Neuronal stem cell (in vitro differentiated cells): ENCODE measurements at places on chromosomes 2 and 18.

GRCh38 chr2:207944334-207944733 is 81.0 kb downstream of the PLEKHM3 start:
- no peak for DNase-seq

DNA sequence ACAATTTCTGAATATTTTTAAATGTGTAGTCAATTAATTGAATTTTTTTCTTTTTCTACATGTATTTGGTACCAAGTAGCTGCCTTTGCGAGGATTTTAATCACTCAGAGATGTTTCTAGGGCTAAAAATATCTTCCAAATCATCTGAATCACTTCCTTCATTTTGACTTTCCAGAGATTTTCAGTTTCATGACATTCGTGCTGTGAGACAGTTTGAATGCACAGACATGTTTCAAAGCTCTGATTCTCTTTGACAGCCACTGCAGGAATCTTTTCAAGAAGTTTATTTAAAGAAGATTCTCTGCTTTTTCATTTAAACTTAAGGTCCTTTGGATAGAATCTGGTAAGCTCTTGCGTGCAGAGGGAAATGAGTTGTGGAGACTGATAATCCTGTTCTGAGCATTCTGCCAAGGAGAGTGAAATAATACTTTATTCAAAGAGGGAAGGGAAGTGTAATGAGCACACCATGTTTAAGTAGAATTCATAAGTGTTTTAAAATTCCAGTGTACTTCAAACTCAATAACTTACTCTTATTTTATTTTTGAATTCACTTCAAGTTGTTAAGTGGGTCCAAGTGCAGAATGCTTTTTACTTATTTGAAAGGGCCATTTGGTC is 9.7 kb downstream of the CYBRD1 start:
- no peak for DNase-seq

GRCh38 chr2:220078439-220078838 is 451.0 kb downstream of the SLC4A3 start:
- no peak for DNase-seq

- DNase-seq, result no peak
Measured at GRCh38 chr2:228652366-228652765, 470.9 kb upstream of the SPHKAP start.

DNA sequence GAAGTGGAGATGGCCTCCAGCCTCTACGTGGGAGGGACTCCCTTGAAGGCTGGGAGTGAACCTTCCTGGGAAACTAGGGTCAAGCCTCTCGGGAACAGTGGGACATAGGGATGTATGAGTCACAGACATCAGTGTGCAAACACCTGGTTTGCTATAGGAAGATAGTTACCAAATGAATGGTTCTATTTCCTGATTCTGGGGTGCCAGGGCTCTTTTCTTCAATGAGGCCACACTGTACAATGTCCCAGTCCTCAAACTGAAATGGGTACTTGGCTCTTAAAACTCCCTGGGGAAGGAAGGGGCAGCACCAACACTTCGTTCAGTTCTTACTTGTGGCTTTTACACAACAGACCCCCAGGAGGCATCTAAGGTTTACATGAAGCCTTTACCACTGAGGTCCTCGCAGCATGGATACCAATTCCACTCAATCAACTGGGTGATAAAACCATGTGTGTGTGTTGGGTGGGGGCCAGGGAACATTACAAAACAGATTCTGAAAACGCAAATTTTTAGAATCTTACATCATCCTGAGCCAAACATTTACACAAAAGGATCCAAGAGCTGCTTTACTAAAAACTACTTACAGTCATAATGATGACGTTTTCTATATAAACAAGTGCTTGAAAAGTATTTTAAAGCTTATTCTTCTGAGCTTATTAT is 10.4 kb downstream of the ERFE start:
- DNase-seq, result no peak
